ENCODE measurements at places on chromosomes 6 and 20.

- no peak for DNase-seq
Measured at GRCh38 chr6:169621311-169621710, 80.5 kb downstream of the WDR27 start.

DNA sequence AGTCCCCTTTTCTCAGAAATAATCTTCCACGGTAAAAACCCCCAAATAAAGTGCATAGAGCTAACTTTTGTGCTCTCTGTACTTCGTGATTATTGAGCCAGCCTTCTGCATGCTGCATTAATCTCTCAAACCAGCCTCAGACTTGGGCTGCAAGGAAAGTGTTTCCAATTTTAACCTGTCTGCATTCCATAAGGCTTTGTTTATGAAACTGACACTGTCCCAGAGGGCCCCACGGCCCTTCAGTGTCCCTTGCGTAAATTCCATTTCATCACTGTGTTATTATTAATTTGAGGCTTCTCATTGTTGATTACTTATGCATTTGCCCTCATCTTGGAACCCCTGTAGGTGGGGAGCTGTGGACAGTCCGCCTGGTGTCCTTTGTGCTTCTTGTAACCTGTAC, 15.6 kb upstream of the SNRPB2 start:
- no peak for DNase-seq

GRCh38 chr20:38445901-38446425, 10.8 kb upstream of the SNHG17 start:
- DNase-seq, result no peak

DNA sequence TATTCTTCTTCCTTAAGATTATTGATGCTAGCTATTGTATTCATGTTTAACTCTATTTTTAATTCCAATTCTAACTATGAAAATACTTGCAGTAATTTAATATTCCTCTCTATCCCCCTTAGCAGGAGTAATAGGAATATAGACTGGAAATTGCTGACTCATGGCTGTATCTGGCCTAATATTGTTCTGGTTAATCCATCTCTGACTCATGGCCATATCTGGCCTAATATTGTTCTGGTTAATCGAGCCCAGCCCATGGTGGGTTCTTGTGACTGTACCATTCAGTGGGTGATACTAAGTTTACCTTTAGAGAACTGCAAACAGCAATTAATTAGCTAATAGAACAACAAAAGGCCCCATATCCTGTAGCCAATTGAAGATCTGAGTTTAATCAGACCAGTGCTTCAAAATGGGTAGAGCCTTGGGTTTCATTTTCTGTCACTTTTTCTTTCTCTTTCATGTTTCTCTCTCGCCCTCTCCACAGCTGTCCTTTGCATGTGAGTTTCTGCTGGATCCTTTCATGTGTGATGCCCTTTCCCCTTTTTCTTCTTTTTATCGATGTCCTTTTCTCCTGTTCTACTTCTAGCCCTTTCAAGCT, 50.6 kb downstream of the SLC22A3 start:
- DNase-seq, result no peak

- DNase-seq, result no peak
Measured at GRCh38 chr20:47043086-47043485, 148.4 kb downstream of the EYA2 start.

GRCh38 chr6:128024969-128025368, 124.1 kb upstream of the THEMIS start:
- DNase-seq, result no peak

GRCh38 chr6:131122516-131122915, 12.8 kb upstream of the AKAP7 start:
- no peak for DNase-seq

GRCh38 chr6:35552285-35552917, 39.7 kb upstream of the TULP1 start:
- peak; percentile 22 for DNase-seq

DNA sequence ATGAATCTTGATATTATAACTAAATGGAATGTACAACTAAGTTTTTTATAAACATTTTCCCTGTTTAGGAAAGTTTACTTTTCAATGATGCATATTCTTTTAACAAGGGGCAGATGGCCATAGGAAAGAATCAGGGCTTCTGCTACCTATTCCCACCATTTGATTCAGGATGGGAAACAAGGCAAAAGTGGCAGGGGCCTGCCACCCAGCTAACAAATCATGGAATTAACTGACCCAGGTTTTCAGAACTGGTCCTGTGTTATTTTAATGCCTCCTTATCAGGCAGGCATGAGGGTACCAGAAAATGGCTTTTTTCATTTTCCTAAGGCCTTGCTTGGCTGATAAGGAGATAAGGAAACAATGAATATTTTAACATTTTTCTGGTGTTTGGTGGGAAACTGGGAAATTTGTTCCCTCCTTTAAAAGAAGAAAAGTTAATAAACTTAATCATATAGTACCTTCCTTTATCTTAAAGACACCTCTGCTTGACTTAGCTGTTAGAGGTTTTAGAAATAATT, 6.7 kb downstream of the POU3F2 start:
- no peak for DNase-seq

- no peak for DNase-seq
Measured at GRCh38 chr6:91442342-91442741, 855.5 kb upstream of the MAP3K7 start.

GRCh38 chr6:142058551-142059290, 74.0 kb upstream of the GJE1 start:
- no peak for DNase-seq

GRCh38 chr6:95203153-95203754, 374.1 kb upstream of the MANEA start:
- no peak for DNase-seq
